ENCODE measurements at places on chromosomes 7 and 10.

- no peak for DNase-seq
Measured at GRCh38 chr7:90407484-90407821, 4.2 kb downstream of the CLDN12 start.

- DNase-seq = no peak
Measured at GRCh38 chr7:7146837-7147236, 35.5 kb upstream of the C1GALT1 start.

- DNase-seq = no peak
Measured at GRCh38 chr7:148543302-148543701, 47.3 kb upstream of the C7orf33 start.

- peak; percentile 13 for DNase-seq
Measured at GRCh38 chr7:115707258-115708012, 323.1 kb downstream of the TFEC start.
